Smooth muscle cell of trachea (primary cell): ENCODE measurements at places on chromosomes 16 and 17. TPM values are rescaled to one million over a fixed set of nuclear protein-coding genes. Genes with fewer than 3 reads are reported as not detected.

SLC9A5 gene
- total RNA-seq, result 1.3 and 2.3 TPM in 2 replicates

KRT12 gene
- total RNA-seq, result not detected in 2 replicates

GHDC gene
- 16.1 and 30.3 TPM in 2 replicates for total RNA-seq

BCAS3 gene
- 30.8 and 31.8 TPM in 2 replicates for total RNA-seq

RAI1 gene
- 13.7 and 15.1 TPM in 2 replicates for total RNA-seq

EFCAB5 gene
- 0.50 and 0.58 TPM in 2 replicates for total RNA-seq

AKTIP gene
- 17.0 and 22.0 TPM in 2 replicates for total RNA-seq

EVPLL gene
- total RNA-seq, result not detected in 2 replicates

PRSS8 gene
- total RNA-seq, result not detected in 2 replicates

PTGES3L gene
- total RNA-seq, result 1.2 TPM in 1 of 2 replicates, not detected in the other

IRF8 gene
- not detected in 2 replicates for total RNA-seq

BCL6B gene
- total RNA-seq, result 0.33 and 0.44 TPM in 2 replicates

KREMEN2 gene
- 0.17 TPM in 1 of 2 replicates, not detected in the other for total RNA-seq

CPNE7 gene
- total RNA-seq, result 15.6 and 31.6 TPM in 2 replicates
